ENCODE measurements at places on chromosomes 1 and 21.

- H3K4me3 ChIP-seq = peak overlapping the region; percentile 93
- H3K27me3 ChIP-seq = peaks cover 12% of the 10 kb centered on the region
Measured at GRCh38 chr1:182391028-182391361, 595 bp downstream of the GLUL start.

DNA sequence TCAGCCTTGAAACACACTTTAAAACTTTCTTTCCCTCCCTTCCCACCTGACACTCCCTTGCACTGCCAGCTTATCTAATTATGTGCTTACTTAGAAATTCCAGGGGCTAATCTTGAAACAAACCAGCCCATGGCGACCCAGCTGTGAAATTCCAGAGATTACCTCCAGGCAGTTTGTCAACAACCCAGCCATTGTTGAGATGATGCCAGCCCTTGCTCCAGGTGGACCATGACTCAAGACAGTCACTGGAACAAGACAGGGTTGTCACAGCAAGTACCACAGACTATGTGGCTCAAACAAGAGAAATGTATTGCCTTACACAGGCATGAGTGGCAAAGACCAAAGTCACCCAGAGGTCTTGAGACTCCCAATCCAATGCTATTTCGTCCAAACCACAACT lies 7.9 kb downstream of the FYB2 start:
- H3K4me1 ChIP-seq = no peaks in the 10 kb centered on the region
- peaks cover 3% of the 10 kb centered on the region for H3K36me3 ChIP-seq
- H3K27ac ChIP-seq = no peak overlapping the region

GRCh38 chr1:80668372-80668771 lies 1132.4 kb upstream of the ADGRL2 start:
- no peaks in the 10 kb centered on the region for H3K27me3 ChIP-seq
- no peak for DNase-seq
- H3K4me1 ChIP-seq = peaks cover 5% of the 10 kb centered on the region
- no peak overlapping the region for H3K27ac ChIP-seq

DNA sequence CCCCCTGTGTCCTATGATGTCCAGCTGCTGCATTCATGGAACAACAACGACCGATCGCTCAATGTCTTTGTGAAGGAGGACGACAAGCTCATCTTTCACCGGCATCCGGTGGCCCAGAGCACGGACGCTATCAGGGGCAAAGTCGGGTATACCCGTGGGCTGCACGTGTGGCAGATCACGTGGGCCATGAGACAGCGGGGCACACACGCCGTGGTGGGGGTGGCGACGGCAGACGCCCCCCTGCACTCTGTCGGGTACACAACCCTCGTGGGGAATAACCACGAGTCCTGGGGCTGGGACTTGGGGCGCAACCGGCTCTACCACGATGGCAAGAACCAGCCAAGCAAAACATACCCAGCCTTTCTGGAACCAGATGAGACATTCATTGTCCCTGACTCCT lies 63.3 kb downstream of the SPSB1 start:
- peaks cover 3% of the 10 kb centered on the region for H3K27me3 ChIP-seq
- H3K4me3 ChIP-seq = no peak overlapping the region
- peaks cover 14% of the 10 kb centered on the region for H3K36me3 ChIP-seq
- no peak overlapping the region for H3K27ac ChIP-seq
- peaks cover 6% of the 10 kb centered on the region for H3K4me1 ChIP-seq

GRCh38 chr1:202964791-202965410 lies 2.2 kb downstream of the CYB5R1 start:
- H3K36me3 ChIP-seq = peaks cover 15% of the 10 kb centered on the region
- DNase-seq = no peak
- peaks cover 19% of the 10 kb centered on the region for H3K4me1 ChIP-seq
- H3K4me3 ChIP-seq = no peak overlapping the region
- H3K27ac ChIP-seq = peak overlapping the region; percentile 76

DNA sequence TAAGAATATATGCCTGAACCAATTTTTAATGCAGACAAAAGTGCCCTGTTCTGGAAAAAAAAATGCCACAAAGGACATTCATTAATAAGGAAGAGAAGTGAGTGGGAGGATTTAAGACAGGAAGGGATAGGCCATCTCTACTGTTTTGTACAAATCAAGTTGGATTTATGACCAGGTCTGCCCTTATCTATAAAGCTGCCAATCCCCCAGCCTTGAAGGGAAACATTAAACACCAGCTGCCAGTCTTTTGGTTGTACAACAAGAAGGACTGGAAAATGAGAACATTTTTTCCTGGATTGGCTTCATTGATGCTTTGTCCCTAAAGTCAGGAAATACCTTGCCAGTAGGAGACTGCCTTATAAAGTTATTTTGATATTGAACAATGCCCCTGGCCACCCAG lies 444.0 kb downstream of the NPHP4 start:
- H3K27me3 ChIP-seq = peaks cover 4% of the 10 kb centered on the region
- H3K4me1 ChIP-seq = no peaks in the 10 kb centered on the region
- no peak overlapping the region for H3K27ac ChIP-seq

DNA sequence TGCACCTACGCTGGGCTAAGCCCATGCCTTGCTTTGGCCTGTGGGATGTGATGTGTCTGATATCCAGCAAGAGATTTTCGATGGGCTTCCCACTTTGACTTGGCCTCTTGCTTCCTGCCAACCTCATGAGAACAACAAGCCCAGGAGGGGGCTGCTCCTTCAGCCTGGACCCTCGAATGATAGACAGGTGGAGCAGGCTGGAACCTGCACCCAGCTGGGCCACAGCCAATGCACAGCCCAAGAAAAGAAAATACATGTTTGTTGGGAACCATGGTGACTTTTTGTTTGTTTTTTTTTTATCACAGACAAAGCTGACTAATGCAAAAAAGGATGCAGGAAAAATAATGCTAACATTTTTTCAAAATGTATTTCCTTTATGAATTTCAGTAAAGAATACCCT lies 144.3 kb downstream of the LMX1A start:
- H3K4me1 ChIP-seq = no peaks in the 10 kb centered on the region
- no peak for DNase-seq
- H3K27me3 ChIP-seq = peaks cover 2% of the 10 kb centered on the region

DNA sequence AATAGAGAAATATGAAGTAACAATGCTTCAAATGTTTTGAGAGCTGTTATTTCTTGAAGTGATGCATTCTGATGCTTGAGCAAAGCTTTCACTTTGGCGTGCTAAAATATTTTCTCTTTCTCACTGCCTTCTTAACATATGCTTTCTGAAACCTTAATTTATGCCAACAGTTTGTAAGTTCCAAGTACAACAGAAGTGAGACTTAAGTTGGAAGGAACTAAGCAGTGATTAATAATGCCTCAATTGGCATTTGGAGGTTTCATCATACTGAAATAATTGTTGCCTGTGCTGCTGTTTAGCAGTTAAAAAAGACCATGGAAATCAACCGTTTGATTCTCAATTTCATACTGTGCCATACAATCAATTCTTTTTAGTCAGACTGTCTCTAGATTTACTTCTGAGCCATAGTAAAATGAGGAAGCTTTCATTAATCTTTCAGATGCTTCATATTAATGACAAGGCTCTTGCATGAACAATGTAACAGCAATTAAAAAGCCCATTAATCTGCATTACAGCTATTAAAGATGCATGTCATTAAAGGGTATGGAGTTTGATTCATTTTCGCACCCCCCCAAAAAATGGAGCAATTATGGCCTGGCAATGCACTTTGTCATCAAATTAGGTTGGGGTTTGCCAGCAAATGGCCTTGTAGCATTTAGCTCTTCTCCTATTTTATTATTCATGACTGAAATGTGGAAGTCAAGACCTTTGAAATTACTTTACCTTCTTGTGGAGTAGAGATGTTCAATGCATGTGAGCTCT lies 375.3 kb downstream of the USH2A start:
- no peaks in the 10 kb centered on the region for H3K4me1 ChIP-seq
- DNase-seq = no peak
- no peaks in the 10 kb centered on the region for H3K36me3 ChIP-seq
- H3K27me3 ChIP-seq = no peaks in the 10 kb centered on the region

GRCh38 chr1:201286445-201286844 lies 3.1 kb downstream of the PKP1 start:
- H3K4me3 ChIP-seq = no peak overlapping the region
- no peak for DNase-seq
- H3K36me3 ChIP-seq = no peaks in the 10 kb centered on the region
- peaks cover 2% of the 10 kb centered on the region for H3K4me1 ChIP-seq

- H3K36me3 ChIP-seq = no peaks in the 10 kb centered on the region
- peaks cover 33% of the 10 kb centered on the region for H3K4me1 ChIP-seq
- H3K4me3 ChIP-seq = peak overlapping the region; percentile 27
- H3K27ac ChIP-seq = no peak overlapping the region
Measured at GRCh38 chr1:31765041-31765467, 914 bp upstream of the ADGRB2 start.

DNA sequence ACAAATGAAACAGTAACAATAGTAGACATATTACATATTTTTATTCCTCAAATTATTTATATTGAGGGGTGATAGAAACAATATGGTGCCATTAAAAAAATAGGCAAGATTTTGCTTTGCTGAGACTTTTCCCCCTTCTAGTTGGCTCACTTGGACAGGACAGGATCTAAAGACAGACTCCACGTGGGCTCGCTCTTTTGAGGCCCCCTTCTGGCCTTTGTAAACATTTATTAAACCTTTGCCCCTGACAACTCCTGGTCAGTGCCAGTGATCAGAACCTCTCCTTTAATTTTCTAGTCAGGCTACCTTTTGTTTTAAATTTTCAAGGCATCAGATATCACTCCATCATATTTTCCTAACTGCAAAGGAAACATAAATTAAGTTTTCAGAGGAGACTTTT lies 49.7 kb upstream of the IFI44L start:
- no peak overlapping the region for H3K27ac ChIP-seq
- no peaks in the 10 kb centered on the region for H3K27me3 ChIP-seq
- no peak for DNase-seq
- no peaks in the 10 kb centered on the region for H3K36me3 ChIP-seq
- no peak overlapping the region for H3K4me3 ChIP-seq

DNA sequence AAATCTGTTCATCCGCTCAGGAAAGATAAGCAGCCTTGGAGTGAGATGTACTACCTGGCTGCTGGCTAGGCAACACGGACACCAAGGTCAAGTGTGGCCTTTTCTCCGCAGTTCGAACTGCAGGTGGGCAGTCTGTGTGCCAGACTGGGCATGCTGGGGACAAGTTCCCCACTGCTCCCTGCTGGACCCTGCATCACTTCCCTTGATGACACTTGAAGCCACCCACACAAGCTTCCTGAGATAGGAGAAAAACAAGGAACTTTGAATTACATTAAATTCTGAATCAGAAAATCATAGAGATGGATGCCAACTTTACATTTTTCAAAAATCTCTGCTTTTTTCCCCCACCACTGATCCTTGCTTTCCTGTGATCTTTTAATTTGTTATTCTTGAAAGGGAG lies 38.3 kb downstream of the BEND5 start:
- DNase-seq = no peak
- peaks cover 5% of the 10 kb centered on the region for H3K4me1 ChIP-seq
- no peaks in the 10 kb centered on the region for H3K27me3 ChIP-seq
- H3K36me3 ChIP-seq = peaks cover 49% of the 10 kb centered on the region
- no peak overlapping the region for H3K27ac ChIP-seq

DNA sequence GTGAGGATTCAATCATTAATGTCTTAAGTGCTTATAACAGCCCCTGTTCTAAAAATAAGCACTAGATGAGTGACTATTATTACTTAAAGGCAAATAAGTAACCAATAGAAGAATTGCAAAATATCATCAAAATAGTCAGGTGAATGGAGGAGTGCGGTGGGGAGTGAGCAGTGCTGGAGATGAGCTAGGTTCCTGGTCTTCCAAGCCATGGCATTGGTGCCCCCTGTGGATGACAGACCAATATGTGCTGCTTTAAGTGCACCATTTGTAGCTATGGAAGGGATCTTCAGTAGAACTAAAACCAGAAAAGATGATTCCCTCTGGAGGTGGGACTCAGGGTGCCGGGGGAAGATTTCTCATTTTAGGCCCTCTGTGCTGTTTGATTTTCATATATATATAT lies 46.1 kb upstream of the SLC30A1 start:
- H3K27ac ChIP-seq = no peak overlapping the region
- no peaks in the 10 kb centered on the region for H3K36me3 ChIP-seq
- H3K27me3 ChIP-seq = peaks cover 2% of the 10 kb centered on the region
- H3K4me3 ChIP-seq = no peak overlapping the region

GRCh38 chr1:95352767-95353166 lies 118.8 kb downstream of the RWDD3 start:
- DNase-seq = no peak
- no peak overlapping the region for H3K27ac ChIP-seq
- no peaks in the 10 kb centered on the region for H3K27me3 ChIP-seq
- no peak overlapping the region for H3K4me3 ChIP-seq
- H3K36me3 ChIP-seq = no peaks in the 10 kb centered on the region

- H3K27me3 ChIP-seq = no peaks in the 10 kb centered on the region
- H3K4me1 ChIP-seq = no peaks in the 10 kb centered on the region
Measured at GRCh38 chr1:199290186-199290585, 651.3 kb downstream of the PTPRC start.

DNA sequence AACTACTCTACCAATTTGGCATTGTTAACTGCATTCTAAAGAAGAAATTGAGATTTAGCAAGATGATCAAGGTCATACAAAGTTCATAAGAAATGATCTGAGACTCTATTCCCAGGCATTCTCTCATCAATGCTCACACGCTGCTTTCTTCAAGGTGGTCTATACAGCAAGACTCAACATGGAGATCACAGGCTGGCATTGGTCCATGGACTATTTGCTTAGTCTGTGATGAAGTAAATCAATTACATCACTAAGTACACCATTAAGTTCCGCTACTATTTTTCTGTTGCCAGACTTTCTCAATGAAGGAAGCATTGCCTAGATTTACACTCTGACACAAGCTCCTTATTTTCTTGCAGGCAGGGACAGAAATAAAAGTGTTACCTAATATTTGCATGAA lies 51.9 kb upstream of the CYP2J2 start:
- H3K4me3 ChIP-seq = no peak overlapping the region
- no peak overlapping the region for H3K27ac ChIP-seq
- DNase-seq = no peak
- no peaks in the 10 kb centered on the region for H3K36me3 ChIP-seq
- H3K27me3 ChIP-seq = peaks cover 16% of the 10 kb centered on the region

DNA sequence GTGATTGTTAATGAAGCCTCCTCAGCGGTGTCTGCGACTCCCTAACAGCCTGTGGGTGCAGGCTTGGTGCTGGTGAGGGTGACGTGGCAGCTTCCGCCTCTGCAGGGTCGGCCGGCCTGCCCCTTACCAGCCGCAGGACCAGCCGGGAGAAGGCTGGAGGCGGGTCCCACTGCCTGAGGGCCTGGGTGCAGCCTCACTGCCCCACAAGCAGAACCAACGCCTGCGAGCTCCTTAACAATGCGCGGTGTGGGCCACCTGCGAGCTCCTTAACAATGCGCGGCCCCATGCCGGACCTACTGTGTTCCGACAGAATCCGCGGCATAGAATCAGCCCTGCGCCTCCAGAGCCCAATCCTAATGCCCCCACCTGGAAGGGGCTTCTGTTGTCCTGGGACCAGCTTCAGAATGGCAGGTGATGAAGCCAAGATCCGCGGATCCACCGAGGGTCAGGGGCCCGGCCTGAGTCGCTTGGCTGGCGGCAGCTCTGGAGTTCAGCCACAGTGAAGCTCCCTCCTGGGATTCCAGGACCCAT lies 54.4 kb upstream of the AJAP1 start:
- no peak overlapping the region for H3K27ac ChIP-seq
- no peaks in the 10 kb centered on the region for H3K4me1 ChIP-seq
- H3K36me3 ChIP-seq = no peaks in the 10 kb centered on the region
- peaks cover 9% of the 10 kb centered on the region for H3K27me3 ChIP-seq
- no peak for DNase-seq

GRCh38 chr21:40049031-40049930 lies 182.0 kb downstream of the PCP4 start:
- no peaks in the 10 kb centered on the region for H3K36me3 ChIP-seq
- H3K27ac ChIP-seq = no peak overlapping the region
- no peak overlapping the region for H3K4me3 ChIP-seq
- H3K27me3 ChIP-seq = no peaks in the 10 kb centered on the region
- no peaks in the 10 kb centered on the region for H3K4me1 ChIP-seq

GRCh38 chr1:63773815-63774616 lies at the start of gene ROR1:
TSS of gene ROR1 (plus strand) at chr1:63774017.
- no peak within 1 kb of the TSS for H3K27ac ChIP-seq
- peak within 1 kb of the TSS; percentile 94 for H3K4me3 ChIP-seq
- H3K36me3 ChIP-seq = no peaks in the 10 kb centered on the region
- H3K27me3 ChIP-seq = peaks cover 11% of the 10 kb centered on the region

All from memory B cell (primary cell).